ENCODE measurements at places on chromosomes 7 and 10.

- no peak for DNase-seq
- H3K36me3 ChIP-seq: no peaks in the 10 kb centered on the region
- no peaks in the 10 kb centered on the region for H3K4me1 ChIP-seq
- no peak overlapping the region for H3K4me3 ChIP-seq
- no peaks in the 10 kb centered on the region for H3K27me3 ChIP-seq
These were observed 64.8 kb downstream of the THSD7A start for GRCh38 chr7:11767148-11767547.

DNA sequence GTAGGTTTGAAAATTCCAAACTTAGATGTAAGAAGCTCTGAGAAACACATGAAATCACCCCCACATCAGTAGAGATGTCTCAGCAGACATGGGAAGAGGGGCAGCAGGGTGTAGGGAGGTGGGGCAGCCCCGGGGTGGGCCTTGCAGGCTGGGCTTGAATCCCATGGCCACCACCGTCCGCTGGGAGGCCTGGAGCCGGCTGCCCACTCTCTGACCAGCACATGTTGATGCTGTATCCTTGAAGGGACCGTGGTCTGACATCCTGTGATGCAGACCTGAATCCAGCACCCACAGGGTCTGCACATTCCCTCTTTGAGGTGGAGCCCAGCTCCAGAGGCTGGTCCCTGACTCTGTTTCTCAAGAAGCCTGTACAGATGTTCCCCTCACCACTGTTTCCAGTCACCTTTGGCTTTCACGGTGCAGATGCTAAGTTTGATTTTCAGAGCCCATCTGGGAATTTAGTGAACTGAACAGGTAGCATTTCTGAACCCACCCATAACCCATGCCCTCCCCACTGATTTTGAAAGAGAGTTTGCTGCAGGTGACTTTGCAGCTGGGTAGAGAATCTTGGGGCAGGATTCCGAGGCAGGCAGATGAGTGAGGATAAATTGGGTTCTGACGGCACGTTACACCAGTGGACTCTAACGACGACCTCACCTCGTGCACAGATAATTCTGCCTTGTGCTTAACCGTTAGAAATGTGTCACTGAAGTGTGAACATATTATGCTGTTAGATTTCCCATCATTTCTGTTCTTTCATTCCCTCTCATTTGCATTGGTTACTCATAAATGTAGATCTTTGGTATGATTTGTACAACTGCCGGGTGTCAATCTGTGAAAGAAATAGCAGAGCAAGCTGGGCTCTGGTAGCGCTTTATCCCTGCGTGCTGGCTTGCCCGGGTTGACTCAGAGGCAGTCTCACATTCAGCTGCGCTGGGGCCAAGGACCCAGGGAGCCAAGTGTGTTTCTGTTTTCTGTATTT is 45.7 kb downstream of the IKZF1 start:
- no peaks in the 10 kb centered on the region for H3K4me1 ChIP-seq
- no peaks in the 10 kb centered on the region for H3K27me3 ChIP-seq
- no peak overlapping the region for H3K27ac ChIP-seq
- H3K36me3 ChIP-seq: no peaks in the 10 kb centered on the region
- peak; percentile 51 for DNase-seq
- H3K4me3 ChIP-seq: no peak overlapping the region

- no peak overlapping the region for H3K4me3 ChIP-seq
- no peak for DNase-seq
- H3K27me3 ChIP-seq: no peaks in the 10 kb centered on the region
- no peaks in the 10 kb centered on the region for H3K36me3 ChIP-seq
- peaks cover 4% of the 10 kb centered on the region for H3K4me1 ChIP-seq
- no peak overlapping the region for H3K27ac ChIP-seq
These were observed 445.3 kb downstream of the LRMDA start for GRCh38 chr10:75876710-75877109.

GRCh38 chr7:139620676-139621344 is 97.3 kb downstream of the CLEC2L start:
- DNase-seq: no peak
- peaks cover 65% of the 10 kb centered on the region for H3K36me3 ChIP-seq
- no peaks in the 10 kb centered on the region for H3K27me3 ChIP-seq

- H3K4me1 ChIP-seq: peaks cover 9% of the 10 kb centered on the region
- H3K4me3 ChIP-seq: peak overlapping the region; percentile 90
- peak overlapping the region; percentile 100 for H3K27ac ChIP-seq
These were observed 1.2 kb upstream of the IDI1 start for GRCh38 chr10:1050145-1050544.

DNA sequence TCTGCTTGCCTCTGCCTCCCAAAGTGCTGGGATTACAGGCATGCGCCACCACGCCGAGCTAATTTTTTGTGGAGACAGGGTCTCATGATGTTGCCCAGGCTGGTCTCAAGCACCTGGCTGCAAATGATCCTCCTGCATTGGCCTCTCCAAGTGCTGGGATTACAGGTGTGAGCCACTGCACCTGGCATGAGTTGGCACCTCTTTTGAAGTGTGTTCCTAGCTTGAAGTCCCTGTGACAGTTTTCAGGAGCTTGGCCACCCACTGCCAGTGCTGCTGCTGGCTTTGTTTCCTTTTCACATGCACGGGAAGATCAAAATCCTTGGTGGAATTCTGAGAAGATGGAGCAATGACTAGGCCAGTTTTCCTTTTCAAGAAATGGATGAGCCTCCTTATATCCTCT is 126.3 kb downstream of the NRP1 start:
- no peaks in the 10 kb centered on the region for H3K27me3 ChIP-seq
- no peak for DNase-seq
- H3K4me1 ChIP-seq: peaks cover 2% of the 10 kb centered on the region

DNA sequence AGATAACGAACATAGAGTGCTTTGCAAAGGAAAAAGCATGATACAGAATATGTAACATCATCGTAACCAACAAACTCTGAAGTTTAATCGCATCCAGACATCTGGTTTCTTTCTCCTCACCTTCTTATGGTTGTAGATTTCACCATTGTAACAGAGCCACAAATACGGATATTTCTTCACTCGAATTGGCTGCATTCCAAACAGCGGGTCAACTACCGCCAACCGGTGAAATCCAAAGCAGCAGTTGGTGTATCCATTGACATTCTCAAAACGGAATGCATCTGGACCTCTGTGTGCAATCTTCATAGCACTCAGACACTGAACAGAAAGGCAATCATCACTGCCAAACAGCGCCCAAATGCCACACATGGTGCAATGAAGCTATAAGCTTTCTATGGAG is 3.4 kb downstream of the ASNS start:
- H3K36me3 ChIP-seq: peaks cover 3% of the 10 kb centered on the region
- H3K27ac ChIP-seq: no peak overlapping the region
- H3K4me3 ChIP-seq: no peak overlapping the region
- H3K27me3 ChIP-seq: peaks cover 3% of the 10 kb centered on the region

DNA sequence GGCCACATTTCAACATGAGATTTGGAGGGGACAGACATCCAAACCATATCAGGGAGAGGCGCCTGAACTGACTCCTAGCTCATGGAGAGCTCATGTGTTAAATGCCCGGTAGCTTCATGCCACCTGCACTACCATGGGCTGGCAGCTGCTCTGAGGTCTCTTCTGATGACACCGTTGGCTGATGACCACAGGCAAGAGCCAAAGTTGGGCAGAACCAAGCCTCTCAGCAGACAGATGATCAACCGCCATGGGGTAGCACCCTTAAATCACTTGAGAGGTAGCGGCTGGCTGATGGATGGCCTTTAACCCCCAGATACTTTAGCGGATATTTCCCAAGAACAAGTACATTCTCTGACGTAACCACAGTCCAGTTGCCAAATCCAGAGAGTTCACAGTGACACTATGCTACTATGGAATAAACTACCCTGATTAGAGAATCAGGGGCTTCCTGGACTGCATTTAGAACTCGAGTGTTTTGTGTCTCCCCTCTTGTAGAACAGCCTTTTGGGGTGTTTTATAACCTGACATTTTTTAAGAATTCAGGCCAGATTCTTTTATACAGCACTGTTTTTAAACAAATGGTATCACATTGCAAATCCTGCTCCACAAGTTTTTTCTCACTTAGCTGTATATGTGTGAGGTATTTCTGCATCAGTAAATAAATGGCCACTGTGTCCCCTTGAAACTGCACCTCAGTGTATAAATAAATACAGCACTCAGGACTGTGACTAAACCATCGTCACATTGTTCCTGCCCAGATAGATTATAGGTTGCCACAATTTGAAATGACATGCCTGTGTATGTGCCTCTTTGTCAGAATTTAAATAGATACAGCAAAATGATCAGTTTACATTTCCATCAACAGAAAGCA is 30.8 kb upstream of the DRGX start:
- no peaks in the 10 kb centered on the region for H3K27me3 ChIP-seq
- DNase-seq: no peak
- H3K4me3 ChIP-seq: no peak overlapping the region
- H3K36me3 ChIP-seq: no peaks in the 10 kb centered on the region

DNA sequence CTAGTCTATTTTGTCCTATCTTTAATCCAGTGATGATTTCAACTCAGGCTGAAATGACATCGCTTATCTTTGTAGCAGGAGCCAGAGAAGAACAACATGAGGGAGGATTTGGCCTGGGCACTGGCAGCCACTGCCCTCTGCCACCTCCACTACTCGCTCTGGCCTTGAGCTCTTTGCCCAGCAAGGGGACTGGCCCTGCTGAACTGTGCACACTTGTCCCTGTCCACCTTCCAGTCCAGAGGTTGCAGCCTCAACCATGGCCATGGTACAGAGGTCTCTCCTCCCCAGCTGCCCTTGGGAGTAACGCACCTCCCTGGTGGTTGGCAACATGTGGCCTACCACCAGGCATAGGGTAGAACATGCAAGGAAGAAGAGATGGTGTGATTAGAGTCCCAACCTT is 8.4 kb downstream of the HABP2 start:
- H3K4me1 ChIP-seq: peaks cover 26% of the 10 kb centered on the region
- no peak overlapping the region for H3K4me3 ChIP-seq
- H3K27me3 ChIP-seq: peaks cover 2% of the 10 kb centered on the region
- DNase-seq: no peak
- no peak overlapping the region for H3K27ac ChIP-seq

DNA sequence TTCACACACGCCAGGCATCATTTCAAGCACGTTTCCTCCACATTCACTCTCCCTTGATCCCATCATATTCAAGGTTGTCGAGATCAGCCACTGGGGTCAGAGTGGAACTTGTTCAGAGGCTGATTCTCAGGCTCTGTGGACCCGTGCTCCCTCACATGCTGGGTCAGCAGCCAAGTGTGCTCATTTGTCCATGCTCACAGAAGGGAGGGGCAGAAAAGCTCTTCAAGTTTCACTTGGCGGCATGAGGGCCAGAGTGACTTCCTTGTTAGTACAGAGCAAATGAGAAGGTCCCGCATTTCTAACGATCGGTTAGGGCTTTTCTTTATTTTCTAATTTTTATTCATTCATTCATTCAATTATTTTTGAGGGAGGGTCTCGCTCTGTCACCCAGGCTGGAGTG is 82.2 kb downstream of the EBLN1 start:
- no peaks in the 10 kb centered on the region for H3K27me3 ChIP-seq
- H3K36me3 ChIP-seq: no peaks in the 10 kb centered on the region
- peak; percentile 11 for DNase-seq

GRCh38 chr10:8349610-8350249 is 295.2 kb downstream of the GATA3 start:
- no peaks in the 10 kb centered on the region for H3K27me3 ChIP-seq
- no peak for DNase-seq
- no peaks in the 10 kb centered on the region for H3K4me1 ChIP-seq
- H3K4me3 ChIP-seq: no peak overlapping the region
- H3K36me3 ChIP-seq: no peaks in the 10 kb centered on the region

DNA sequence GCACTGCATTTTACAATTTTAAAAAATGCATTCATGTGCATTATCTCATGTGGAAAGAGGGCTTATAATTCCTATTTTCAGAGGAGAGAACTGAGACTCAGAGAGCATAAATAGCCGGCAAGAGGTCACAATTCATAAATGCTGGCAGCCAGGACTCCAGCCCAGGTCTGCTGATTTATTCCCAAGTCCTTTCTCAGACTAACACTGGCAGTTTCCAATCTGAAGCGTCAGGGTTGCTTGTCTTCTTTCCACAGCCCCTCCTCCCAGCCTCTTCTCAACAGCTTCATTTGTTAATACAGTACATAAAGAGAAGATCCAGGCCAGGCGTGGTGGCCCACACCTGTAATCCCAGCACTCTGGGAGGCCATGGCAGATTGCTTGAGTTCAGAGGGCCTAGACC is 108.9 kb downstream of the PARD3 start:
- H3K4me3 ChIP-seq: no peak overlapping the region
- peak; percentile 41 for DNase-seq
- H3K27ac ChIP-seq: no peak overlapping the region

DNA sequence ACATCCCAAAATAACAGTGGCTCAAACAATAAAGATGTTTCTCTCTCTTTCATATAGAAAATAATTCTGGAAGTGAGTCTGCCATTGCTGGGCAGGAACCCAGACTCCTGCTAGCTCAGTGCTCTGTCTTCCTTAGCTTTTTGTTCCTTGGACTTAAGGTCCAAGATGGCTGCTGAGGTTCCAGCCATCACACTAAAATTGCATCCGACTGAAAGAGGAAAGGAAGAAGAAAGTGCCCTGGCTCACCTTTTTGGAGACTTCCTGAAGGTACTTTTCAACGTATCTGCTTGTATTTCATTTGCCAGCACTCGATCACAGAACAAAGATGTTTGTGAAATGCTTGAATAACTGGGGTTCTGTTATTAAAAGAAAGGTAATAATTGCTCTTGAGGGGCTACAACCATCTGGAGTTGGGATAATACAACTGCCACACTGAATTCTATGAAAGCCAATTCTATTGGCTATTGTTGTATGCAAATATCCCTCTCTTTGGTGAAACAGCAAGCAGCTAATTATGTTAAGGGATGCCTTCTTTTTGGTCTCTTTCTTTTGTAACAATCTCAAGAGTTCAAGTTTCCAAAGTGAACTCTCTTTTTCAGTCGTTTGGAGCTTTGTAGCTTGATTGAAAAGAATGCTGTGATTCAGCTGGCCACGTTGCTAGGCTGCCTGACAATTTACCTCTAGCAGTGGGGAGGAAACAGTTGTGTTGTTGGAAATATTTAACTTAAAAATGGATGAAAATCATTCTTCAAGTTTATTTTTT is 83.9 kb downstream of the BAMBI start:
- no peaks in the 10 kb centered on the region for H3K27me3 ChIP-seq
- no peak overlapping the region for H3K4me3 ChIP-seq
- peak; percentile 39 for DNase-seq
- H3K36me3 ChIP-seq: no peaks in the 10 kb centered on the region

GRCh38 chr10:89649051-89649450 is 4.0 kb upstream of the PANK1 start:
- no peaks in the 10 kb centered on the region for H3K27me3 ChIP-seq
- DNase-seq: no peak
- H3K36me3 ChIP-seq: no peaks in the 10 kb centered on the region

DNA sequence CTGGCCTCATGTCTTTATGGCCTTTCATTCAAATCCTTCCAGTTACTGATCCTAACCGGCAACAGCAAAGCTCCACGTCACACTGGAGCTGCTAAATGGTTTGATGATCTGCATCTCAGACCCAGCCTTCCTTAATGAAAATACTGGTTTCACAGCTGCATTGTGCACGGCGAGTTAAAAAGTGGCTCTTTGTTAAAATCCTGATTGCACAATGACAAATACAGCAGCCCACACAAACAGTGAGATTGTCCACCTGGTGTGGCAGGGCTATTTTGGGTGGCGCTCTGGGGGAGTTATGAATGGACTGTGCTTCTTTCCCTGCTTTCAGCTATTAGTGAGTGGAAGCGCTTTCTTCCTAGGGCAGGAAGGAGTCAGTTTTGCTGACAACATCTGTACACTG is 63.4 kb upstream of the C1QL3 start:
- no peaks in the 10 kb centered on the region for H3K4me1 ChIP-seq
- no peak overlapping the region for H3K4me3 ChIP-seq
- DNase-seq: no peak
- H3K27ac ChIP-seq: no peak overlapping the region

Data from muscle of leg (tissue), 16 donors.